ENCODE measurements at places on chromosomes 7 and 10. TPM values are rescaled to one million over a fixed set of nuclear protein-coding genes. Genes with fewer than 3 reads are reported as not detected.

LRGUK gene
- 0.12 TPM for total RNA-seq

CISD1 gene
- 25.7 TPM for total RNA-seq

ASAH2 gene
- total RNA-seq = 0.77 TPM

HYAL4 gene
- not detected for total RNA-seq

MBLAC1 gene
- 2.6 TPM for total RNA-seq

ZNF655 gene
- 82.1 TPM for total RNA-seq

ZNF727 gene
- total RNA-seq = 0.75 TPM

CEP41 gene
- total RNA-seq = 17.2 TPM

LIPM gene
- not detected for total RNA-seq

MYO1G gene
- total RNA-seq = 0.11 TPM

BCAP29 gene
- 120 TPM for total RNA-seq

ADRB1 gene
- total RNA-seq = not detected

JCAD gene
- total RNA-seq = 2.5 TPM

CYP3A7 gene
- 0.55 TPM for total RNA-seq

LDB1 gene
- total RNA-seq = 28.4 TPM

NRG3 gene
- total RNA-seq = not detected

ELN gene
- 0.89 TPM for total RNA-seq

WDR86 gene
- not detected for total RNA-seq

CRHR2 gene
- total RNA-seq = not detected

SMO gene
- total RNA-seq = 29.2 TPM

ANKRD61 gene
- total RNA-seq = 0.44 TPM

LRRC17 gene
- total RNA-seq = 37.5 TPM

AFAP1L2 gene
- 0.22 TPM for total RNA-seq

ITPRID1 gene
- total RNA-seq = not detected

POU6F2 gene
- not detected for total RNA-seq

SPDYE16 gene
- total RNA-seq = 0.12 TPM

GATA3 gene
- total RNA-seq = not detected

SPDYE5 gene
- 0.12 TPM for total RNA-seq

SLC39A12 gene
- under 0.01 TPM for total RNA-seq

CCNJ gene
- 5.6 TPM for total RNA-seq

CADPS2 gene
- 21.6 TPM for total RNA-seq

ELFN1 gene
- total RNA-seq = 1.2 TPM

IFIT1B gene
- not detected for total RNA-seq

LBX1 gene
- total RNA-seq = not detected

CAMK1D gene
- total RNA-seq = 5.6 TPM

TRIL gene
- 0.25 TPM for total RNA-seq

LEP gene
- 0.12 TPM for total RNA-seq

FFAR4 gene
- total RNA-seq = not detected

PKD2L1 gene
- total RNA-seq = under 0.01 TPM

ASZ1 gene
- not detected for total RNA-seq

LMBR1 gene
- total RNA-seq = 59.7 TPM

TAS2R41 gene
- total RNA-seq = not detected

GRID2IP gene
- not detected for total RNA-seq

PPP1R3C gene
- 45.8 TPM for total RNA-seq

DRGX gene
- total RNA-seq = not detected

PCBD1 gene
- total RNA-seq = 30.5 TPM

PNLIPRP1 gene
- not detected for total RNA-seq

ERVW-1 gene
- total RNA-seq = not detected

OR6B1 gene
- not detected for total RNA-seq

SFRP4 gene
- 3.2 TPM for total RNA-seq
